ENCODE measurements at places on chromosomes 2 and 18.

DNA sequence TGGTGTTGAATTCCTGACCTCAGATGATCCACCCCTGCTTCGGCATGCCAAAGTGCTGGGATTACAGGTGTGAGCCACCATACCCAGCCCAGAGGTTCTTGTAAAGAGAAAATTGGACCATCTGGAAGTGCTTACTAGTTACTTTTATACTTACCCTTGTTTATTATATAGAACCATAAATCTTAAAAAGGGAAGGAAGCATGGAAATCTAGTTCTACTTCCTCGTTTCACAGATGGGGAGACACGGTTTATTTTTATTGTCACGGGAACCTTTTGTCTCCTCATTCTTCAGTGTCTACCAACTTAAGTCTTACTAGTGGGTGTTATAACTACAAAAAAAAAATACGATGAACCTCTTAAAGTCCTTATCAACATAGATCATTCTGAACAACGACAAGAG lies 45.8 kb upstream of the PDK1 start:
- DNase-seq = no peak

DNA sequence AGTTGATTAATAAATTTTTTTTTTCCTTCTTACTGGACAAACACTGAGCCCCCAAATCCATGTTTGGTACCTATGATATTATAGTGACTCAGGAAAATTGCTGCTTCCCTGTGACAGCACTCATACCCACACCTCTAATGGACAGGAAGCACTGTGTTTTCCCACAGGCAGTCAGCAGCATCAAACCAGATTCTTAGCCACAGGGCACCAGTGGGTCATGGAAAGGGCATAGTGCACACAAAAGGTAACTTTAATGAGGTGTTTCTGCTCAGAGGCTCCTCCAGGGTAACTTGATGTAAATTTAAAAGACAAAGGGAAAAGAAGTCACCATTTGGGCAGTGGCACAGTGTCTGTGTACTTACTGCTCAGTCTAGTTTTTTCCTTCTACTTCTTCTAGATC lies 34.1 kb downstream of the SERPINB11 start:
- no peak for DNase-seq

- no peak for DNase-seq
Observed at GRCh38 chr2:240878341-240878936, 9.8 kb downstream of the AGXT start.

DNA sequence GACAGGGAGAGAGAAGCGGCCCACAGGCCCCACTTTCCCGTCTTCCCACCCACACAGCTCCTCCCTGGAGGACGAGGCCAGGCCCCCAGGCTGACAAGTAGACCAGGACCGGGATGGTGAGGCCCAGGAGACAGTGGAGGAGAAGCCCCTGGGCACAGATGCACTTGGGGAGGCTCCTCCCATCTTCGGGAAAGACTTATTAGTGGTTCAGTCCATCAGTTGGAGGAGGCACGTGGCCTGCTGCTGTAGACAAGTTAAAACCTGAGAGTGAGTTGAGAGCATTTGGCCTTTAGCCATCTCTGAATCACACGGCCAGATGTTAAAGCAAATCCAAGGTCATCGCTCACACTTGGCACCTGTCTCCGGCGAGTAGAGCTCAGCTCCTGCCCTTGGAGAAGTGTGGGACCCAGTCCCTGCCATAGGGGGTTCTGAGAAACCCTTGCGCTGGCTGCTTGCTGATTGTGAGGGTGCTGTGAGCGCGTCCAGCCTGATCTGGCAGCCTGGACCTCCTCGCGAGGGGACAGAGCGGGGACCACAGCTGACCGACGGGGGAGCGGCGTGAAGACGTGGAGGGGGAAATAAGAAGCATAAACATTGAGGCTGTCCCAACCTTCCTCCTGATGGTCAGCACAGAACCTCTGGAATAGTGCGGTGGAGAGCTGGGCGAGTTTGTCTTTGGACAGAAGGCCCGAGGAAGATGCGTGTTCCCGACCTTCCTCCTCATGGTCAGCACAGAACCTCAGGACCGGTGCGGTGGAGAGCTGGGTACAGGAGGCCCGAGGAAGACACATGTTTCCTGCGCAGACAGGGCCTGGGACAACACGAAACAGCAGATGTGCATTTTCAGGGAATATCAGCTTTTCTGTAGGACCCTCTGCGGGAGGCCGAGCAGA lies 24.7 kb upstream of the ALLC start:
- no peak for DNase-seq

- DNase-seq = no peak
Observed at GRCh38 chr2:240584486-240585031, 2.0 kb upstream of the CAPN10 start.

DNA sequence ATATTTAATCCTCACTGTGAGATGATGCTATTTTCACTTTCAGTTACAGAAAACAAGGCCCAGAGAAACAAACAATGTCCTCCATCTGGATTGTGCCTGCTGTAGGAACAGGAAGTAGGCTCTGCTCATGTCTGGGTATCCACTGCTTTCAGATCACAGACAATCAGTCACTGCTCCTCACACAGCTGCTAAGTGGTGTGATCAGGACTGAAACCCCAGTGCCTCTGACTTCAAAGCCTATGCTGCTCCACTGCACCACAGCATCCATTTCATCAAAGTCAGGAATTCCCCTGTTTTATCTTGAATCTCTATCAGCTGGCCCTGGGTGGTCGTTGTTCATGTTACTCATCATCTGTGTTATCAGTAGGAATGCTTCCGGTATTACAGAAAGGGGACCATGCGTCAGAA lies 303.8 kb upstream of the TRIB2 start:
- no peak for DNase-seq

GRCh38 chr2:28979576-28980366 lies 1.3 kb upstream of the TOGARAM2 start:
- no peak for DNase-seq

DNA sequence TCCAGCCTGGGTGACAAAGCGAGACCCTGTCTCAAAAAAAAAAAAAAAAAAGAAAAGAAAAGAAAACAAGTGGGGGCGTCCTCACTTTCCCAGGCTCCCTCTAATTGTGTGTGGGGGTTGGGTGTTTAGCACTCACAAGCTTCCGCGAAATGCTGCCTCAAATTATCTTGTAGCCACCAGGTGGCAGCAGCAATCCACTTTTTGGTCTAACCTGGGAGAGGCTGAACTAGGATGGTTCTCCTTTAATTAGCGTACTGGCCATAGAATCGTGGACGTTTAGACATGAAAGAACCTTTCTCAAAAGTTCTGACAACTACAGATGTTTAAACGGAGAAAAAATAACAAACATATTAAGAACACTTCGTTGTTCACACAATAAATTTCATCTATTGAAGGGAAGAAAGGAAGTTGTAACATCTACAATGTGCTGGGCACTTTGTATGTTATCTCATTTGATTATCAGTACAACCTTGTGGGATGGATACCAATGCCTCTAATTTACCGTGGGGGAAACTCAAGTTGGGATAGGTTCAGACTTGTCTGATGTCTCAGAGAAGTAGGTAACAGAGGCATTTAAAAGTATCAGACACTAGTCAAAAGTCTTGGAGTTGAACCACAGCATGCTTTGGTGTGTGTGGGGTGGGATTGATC lies 122.7 kb upstream of the NABP1 start:
- DNase-seq = peak; percentile 66

GRCh38 chr18:55539240-55539639 lies 48.8 kb downstream of the TCF4 start:
- no peak for DNase-seq

DNA sequence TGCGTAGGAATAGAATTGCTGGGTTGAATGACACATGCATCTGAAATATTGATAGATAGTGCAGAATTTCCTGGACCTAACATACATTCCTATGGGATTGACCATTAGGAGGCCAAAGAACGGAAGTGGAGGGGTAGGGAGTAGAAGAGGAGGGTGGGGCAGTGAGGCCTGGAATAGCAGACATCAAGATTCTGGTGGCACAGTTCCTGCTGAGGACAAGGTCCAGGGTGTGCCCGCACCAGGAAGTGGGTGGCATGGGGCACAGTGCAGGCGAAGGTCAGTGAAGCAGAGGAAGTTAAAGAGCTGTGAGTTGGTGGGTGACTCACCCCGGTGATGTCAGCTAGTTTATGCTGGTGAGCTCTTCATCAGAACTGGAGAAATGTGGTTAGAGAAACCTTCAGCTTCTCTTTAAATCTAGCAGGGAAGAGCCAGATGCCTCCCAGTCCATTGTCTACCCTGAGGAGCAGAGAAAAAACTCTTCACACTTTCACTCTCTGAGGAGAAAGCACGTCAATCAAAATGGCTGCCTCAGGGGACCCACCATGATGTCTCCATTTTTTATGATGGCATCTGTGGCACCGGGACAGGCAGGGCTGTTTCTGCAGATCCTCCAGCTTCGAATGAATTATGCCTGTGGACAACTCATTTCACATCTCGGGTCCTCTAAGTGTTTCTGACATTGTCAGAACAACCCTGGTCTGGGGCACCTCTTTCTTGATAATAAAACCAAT lies 55.9 kb upstream of the CTLA4 start:
- no peak for DNase-seq

GRCh38 chr2:226489775-226490541 lies 309.7 kb downstream of the IRS1 start:
- DNase-seq = no peak

GRCh38 chr18:10059610-10060468 lies 146.0 kb downstream of the VAPA start:
- DNase-seq = no peak

GRCh38 chr18:2201036-2201600 lies 370.2 kb downstream of the METTL4 start:
- DNase-seq = no peak

DNA sequence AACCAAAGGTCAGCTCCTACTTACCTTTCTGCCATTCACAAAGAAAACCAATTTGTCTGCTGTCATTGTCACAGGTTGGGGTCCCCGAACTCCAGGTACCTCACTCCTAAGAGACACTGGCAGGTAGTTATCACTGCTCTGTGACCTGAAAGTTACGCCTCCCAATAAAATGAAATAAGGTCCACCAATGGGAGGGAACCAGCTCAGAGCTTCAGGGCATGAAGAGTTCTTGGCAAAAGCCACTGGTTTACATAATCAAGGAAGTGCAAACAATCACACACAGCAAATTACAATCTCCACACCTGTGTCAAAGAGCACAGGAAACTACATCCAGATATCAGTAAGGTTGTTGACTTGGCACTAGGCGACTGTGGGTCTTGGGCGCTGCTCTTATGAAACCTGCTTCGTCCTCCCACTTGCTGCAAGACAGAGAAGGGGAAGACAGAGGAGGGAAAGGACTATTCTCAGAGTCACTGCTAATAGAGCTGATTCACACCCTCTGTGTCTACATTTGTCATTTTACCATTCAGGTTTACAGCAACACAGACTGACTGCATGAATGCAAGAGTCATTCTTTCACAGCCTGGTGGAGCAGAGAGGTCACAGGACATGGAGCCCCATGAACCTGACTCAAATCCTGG lies at the start of gene XDH:
Gene XDH (minus strand): TSS at position 142 of the 641 bp plus-strand sequence. CDS start 76 bp downstream, at position 66.
- DNase-seq = no peak

DNA sequence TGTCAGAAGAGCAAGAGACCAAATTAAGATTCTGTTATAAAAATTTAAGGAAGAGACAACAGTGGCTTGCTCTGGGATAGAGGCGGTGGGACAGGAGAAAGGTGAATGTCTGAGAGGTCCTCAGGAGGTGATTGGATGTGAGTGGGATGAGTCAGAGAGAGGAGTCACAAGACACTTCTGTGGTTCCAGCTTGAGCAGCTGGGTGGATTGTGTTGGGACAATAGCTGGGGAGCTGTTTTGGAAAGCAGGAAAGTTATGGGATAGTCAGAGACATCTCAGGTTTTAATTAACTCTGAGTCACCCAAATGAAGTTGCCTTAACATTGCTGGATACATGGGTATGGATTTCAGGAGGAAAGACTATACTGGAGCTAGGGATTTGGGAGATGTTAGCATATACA lies 218.0 kb upstream of the TRIB2 start:
- DNase-seq = no peak

DNA sequence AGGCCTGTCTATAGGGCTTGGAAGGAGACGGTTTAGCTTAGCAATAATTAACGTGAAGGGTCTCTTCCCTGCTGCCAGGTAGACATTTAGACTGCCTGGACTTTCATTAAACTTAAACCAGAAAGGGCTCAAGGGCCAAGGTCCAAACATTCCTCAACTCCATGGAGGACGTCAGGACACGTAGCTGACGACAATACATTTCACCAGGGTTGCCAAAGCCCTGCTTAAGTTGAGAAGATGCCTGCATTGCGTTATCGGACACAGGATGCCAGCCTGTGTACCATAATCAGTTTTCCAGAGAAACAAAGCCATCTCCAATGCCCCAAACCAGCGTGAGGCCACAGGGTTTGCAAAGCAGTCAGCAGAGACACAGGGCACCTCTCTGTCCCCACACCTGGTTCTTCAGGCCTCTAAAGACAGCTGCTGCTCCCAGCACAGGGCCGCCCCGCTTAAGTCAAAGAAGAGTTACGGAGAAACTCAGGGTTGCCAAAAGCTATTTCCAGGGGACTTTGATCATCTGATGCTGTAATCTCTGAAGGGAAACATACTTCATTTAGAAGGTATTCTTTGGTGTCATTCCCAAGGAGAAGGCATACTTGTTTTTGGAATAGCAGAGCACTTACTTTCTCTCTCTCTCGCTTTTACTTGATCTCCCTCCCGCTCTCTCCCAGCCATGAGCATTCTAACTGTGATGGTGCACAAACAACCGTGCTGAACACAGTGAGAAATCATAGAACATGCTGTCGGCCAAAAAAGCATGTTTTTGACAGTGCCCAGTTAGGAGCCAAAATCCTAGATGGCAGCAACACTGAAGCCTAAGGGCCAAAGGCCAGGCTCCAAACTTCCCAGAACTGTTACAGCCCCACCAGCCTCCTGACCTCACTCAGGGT lies 46.0 kb downstream of the TTC32 start:
- no peak for DNase-seq

GRCh38 chr2:191474464-191474863 lies 203.5 kb upstream of the NABP1 start:
- no peak for DNase-seq

GRCh38 chr2:121947674-121948073 lies 192.2 kb downstream of the TSN start:
- DNase-seq = no peak

GRCh38 chr2:26179446-26179913 lies 6.6 kb downstream of the GAREM2 start:
- DNase-seq = no peak

- no peak for DNase-seq
Observed at GRCh38 chr2:16925145-16925544, 259.5 kb upstream of the CYRIA start.

- DNase-seq = no peak
Observed at GRCh38 chr2:223227338-223227737, 175.3 kb downstream of the KCNE4 start.

DNA sequence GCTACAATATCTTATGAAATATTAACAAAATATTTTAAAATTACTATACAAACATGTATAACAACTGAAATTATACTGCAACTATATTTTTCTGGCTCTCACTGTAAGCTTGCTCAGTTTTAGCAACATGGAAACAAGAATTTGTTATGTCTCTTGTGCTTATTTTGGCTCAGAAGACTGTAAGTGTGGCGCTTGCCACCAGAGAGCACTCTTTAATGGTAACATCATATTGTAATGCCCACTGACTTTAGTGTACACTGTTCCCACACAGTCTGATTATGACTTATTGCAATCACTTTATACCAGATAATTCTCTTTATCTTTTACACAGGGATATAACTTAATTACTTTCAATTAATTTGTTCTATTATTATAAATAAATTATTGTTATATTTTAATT lies 1500.6 kb upstream of the TMEFF2 start:
- DNase-seq = peak; percentile 26

All from HuH-7 (cell line).